ENCODE measurements at places on chromosomes 1 and 21.

GRCh38 chr21:33869873-33870272, 45.7 kb downstream of the ATP5PO start:
- DNase-seq = no peak

DNA sequence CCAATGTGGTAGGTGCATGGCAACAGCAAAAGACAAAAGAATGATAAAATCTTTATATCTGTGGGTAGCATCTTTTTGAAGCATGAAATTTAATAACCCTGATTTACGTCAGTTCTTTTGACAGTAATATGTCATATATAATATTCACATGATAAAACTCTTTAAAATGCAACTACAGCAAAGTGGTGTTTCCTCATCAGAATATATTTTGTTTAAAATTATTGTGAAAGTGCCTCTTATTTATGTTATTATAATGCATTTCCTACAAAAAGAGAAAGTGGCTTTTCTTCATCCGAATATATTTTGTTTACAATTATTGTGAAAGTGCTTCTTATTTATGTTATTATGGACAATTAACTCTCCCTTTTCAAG, 46.9 kb upstream of the EEIG2 start:
- no peak for DNase-seq

GRCh38 chr1:61851849-61852669, 109.8 kb downstream of the PATJ start:
- no peak for DNase-seq

GRCh38 chr1:24796524-24796923, 51.3 kb downstream of the CLIC4 start:
- no peak for DNase-seq

DNA sequence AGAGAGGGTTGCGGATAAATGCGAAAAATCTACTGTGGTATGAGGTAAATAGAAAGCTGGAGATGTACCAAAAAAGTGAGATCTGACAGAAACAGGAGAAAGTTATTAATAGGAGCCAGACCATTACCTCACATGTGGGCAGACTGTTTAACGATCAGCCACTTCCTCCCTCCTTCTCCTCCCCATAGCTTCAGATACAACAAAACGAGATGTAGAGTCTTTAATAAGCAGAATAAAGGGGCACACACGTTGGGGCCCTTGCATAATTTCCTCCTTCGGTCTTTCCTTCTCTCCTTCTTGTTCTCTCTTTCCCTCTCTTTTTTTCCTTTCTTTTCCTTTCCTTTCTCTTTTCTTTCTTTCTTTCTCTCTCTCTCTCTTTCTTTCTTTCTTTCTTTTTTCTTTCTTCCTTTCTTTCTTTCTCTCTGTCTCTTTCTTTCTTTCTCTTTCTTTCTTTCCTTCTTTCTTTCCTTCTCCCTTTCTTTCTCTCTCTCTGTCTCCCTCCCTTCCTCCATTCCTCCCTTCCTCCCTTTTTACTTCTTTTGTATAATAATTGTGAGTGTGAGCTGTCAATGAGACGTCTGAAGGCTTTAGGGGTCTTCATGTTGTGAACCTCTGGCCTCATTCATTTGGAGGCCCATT, 242.1 kb downstream of the GRIK1 start:
- DNase-seq = no peak

- no peak for DNase-seq
Observed at GRCh38 chr1:210653771-210654170, 325.1 kb downstream of the HHAT start.

DNA sequence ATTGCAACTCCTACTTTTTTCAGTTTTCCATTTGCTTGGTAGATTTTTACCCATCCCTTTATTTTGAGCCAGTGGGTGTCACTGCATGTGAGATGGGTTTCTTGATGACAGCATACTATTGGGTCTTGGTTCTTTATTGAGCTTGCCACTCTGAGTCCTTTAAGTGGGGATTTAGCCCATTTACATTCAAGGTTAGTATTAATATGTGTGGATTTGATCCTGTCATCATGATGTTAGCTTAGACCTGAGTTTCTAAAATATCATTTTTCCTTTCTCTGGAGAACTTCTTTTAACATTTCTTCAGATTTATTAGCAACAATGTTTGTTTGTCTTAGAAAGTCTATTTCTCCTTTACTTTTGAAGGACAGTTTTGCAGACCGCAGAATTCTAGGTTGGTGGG, 11.8 kb upstream of the S100B start:
- DNase-seq = no peak

DNA sequence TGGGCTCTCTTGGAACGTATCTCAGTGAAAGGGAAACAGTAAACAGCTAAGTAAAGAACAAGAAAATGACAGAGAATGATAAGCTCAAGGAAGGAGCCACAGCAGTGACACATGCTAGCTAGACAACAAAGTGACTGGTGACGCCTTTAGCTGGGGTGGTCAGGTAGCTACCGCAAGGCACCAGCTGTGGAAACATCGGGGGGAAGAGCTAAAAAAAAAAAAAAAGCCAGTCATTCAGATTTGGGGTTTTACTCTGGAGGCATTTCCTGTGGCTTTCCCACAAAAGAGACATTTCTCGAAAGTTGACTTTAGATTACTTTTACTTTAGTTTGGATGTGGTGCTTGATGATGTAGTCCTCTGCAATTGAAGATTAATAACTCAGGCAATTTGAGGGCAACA, 2.1 kb downstream of the FHAD1 start:
- DNase-seq = peak; percentile 44

- no peak for DNase-seq
Observed at GRCh38 chr1:247332623-247333361, 1.1 kb upstream of the ZNF496 start.

- peak; percentile 48 for DNase-seq
Observed at GRCh38 chr1:59146651-59147358, 150.1 kb upstream of the FGGY start.

DNA sequence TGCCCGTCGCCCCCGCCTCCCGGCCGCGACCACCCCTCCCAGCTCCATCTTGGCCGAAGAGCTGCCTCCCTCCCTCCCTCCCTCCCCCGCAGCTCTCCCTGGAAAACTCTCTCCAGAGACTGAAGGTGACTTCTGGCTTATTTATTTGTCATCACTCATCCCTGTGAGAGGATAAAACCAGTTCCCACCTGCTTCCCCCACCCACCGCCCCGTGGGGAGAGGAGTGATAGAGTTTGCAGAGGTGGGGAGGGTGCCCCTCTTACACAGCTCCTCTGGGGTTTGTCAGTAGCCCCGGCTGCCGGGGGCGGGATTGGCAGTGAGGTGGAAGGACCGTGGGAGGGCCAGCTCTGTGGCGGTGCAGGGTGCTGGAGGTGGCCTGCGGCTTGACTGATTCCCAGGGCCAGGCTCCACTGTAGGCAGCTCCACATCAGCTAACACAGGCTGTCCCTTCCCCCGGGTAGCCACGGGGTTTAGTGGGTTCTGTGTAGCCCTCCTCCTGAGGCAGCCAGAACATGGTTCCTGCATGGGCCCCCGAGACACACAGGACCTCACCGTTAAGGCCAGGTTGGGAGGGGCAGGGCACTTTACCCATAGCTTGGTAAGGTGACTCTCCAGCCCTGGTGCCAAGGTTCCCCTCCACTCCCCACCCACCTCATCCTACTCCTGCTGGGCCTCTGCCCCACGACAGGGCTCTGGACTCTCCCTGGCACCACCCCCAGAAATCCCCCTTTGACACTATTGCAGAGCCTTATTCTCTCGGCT, 62.2 kb downstream of the ELK4 start:
- DNase-seq = no peak

GRCh38 chr1:162951553-162952315, 90.8 kb upstream of the CCDC190 start:
- no peak for DNase-seq
